Hematopoietic multipotent progenitor cell treated with erythropoietin and hydrocortisone succinate and interleukin-3 and kit ligand, for 8 days (in vitro differentiated cells): ENCODE measurements at places on chromosomes 5 and 9.
A peak's percentile ranks its signal among the peaks of the same experiment; 100 is the strongest.

- DNase-seq = no peak
These were observed 77.7 kb downstream of the TLE1 start for GRCh38 chr9:81611664-81612063.

DNA sequence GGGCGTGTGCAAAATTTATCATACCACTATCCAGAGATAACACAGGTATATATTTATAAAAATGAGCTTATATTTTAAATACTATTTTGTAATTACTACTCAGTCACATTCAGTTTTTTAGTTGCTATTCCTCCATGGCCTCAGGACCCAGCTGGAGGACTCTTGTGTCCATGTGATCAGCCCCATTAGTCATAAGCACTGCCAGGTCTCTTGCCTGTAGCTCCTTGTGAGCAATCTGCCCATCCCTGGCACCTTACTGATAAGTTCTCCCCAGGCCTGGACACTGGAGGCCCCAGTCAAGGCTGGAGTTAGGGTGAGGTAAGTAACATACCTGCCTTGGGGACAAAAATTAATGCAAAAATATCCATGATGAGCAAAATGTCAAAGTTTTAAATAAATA, 29.5 kb upstream of the ADRB2 start:
- no peak for DNase-seq

DNA sequence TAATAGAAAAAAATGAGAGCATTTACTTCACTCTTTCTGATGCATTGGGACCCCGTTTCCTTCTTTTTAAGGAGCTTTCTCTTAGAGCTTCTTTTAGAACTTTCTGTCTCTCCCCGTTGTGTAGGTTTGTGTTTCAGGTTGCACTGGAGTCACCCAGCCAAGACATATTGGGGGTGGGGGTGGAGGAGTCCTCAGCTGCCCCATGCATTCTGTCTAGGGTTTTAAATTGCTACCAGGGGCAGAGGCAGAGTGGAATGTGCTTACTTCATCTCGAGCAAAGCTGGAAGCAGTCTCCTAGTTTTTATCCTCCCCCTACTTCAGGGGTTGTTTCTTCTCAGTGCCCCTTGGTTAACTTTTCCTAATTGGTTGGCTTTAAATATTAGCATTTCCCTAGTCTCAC, 9.4 kb downstream of the OR2K2 start:
- no peak for DNase-seq

GRCh38 chr9:115198001-115198400, 80.0 kb upstream of the TNC start:
- DNase-seq = no peak

- DNase-seq = peak; percentile 39
These were observed 2.1 kb upstream of the TRAF1 start for GRCh38 chr9:120928483-120929228.

DNA sequence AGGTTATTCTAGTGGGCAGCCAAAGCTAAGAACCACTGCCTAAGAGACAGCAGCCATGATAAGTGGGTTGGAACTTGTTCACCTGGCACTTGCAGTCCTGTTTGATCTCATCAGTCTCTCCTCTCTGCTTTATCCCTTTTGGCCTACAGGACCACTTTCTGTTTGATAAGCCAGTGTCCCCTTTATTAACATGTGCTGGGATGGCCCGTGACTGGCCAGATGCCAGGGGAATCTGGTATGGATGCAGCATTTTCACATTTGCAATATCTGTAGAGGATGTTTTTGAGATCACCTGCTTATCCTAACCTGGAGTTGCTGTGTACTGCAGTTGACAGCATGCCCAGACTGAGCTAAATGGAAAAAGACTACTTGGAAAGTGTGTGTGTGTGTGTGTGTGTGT, 23.6 kb downstream of the CKMT2 start:
- no peak for DNase-seq

- DNase-seq = peak; percentile 65
These were observed 21.6 kb downstream of the BHMT start for GRCh38 chr5:79133121-79133656.

GRCh38 chr5:38765399-38765861, 80.4 kb upstream of the OSMR start:
- DNase-seq = no peak

- DNase-seq = no peak
These were observed 19.7 kb upstream of the ANKHD1 start for GRCh38 chr5:140381972-140382371.

GRCh38 chr9:89410641-89411350, 87.1 kb downstream of the SEMA4D start:
- peak; percentile 61 for DNase-seq

DNA sequence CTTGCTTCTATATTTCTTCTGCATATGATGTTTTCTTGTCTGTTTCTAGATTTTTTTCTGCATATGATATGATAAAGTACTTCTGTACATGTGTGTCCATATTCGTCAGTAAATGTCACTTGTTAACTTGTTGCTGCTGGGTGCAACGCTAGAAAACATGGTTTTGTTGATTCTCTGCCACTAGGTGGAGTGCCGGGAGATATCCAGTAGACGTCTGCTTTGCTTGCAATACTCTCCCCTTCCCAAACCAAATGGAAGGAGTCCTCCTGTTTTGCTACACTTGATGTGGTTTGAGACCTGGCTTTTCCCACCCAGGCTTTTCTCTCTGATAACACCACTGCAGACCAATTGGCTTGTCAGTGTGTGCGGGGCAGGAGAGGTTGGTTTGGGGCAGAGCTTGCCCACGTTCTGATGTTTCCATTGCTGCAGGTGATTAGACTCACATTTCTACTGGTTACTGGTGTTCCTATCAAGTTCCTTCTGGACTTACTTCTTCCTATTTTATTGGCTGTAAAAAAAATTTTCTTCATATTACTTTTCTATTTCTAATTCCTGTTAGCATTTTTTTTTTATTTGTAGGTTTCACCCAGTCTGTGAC, 900.0 kb upstream of the CDH10 start:
- DNase-seq = peak; percentile 43

GRCh38 chr5:51225789-51226742, 157.2 kb upstream of the ISL1 start:
- no peak for DNase-seq
